ENCODE measurements at places on chromosomes 11 and 22.
A peak's percentile ranks its signal among the peaks of the same experiment; 100 is the strongest.

GRCh38 chr11:111846063-111846462 lies 25.3 kb downstream of the ALG9 start:
- DNase-seq = no peak

DNA sequence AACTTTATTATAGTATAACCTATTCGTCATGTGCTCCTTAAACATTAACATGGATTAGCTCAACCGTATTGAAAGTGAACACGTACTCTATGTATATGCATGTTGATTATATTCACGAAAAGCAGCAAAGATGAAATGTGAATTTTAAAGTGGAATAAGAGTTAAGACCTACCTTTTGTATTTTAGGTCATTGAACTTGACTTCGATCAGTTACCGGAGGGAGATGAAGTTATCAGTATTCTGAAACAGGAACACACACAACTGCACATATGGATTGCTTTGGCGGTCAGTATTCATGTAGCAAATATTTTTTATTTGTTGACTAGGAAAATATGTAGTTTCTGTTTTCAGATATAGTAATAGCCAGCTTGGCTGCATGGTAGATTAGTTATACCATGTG lies 1.4 kb downstream of the CTR9 start:
- DNase-seq = no peak

GRCh38 chr11:134393638-134394037 lies 18.4 kb downstream of the B3GAT1 start:
- DNase-seq = no peak

- DNase-seq = peak; percentile 33
Observed at GRCh38 chr11:16738947-16739815, 734 bp downstream of the C11orf58 start.

DNA sequence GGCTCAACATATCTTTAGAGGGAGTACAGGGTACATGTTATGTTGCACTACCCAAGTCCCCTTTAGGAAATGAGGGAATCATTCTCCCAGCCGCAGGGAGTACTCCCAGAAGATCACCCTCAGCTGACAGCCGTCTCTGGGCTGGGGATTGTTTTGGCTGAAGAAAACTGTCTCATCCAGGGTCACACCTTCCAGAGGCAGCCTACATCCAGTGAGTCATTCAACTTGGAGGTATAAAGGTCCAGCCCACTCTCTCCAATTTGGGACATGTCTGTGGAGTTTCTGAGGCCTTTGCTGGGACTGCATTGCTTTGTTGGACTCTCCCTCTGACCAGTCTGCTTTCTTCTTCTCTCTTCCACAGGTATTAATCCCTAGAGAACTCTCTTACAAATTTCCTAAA lies 42.1 kb downstream of the RASSF10 start:
- DNase-seq = no peak

GRCh38 chr11:65293909-65294381 lies 20.7 kb upstream of the CDC42EP2 start:
- no peak for DNase-seq

DNA sequence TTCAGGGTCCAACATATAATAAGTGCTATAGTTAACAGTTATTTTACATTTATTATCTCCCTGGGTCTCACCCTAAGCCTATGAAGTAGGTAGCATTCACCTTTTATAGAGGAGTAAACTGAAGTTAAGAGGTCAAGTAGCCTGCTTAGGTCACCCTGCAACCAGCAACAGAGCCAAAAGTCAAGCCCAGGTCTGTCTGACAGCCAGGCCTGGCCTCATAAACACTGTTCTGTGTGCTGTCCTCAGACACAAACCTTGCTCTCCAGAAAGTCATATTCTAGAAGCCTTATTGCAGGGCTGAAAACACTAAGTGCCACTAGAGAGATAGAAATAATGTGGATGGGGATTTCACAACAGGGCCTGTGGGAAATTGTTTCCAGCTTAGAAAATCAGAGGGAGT lies 59.3 kb downstream of the BDNF start:
- no peak for DNase-seq

DNA sequence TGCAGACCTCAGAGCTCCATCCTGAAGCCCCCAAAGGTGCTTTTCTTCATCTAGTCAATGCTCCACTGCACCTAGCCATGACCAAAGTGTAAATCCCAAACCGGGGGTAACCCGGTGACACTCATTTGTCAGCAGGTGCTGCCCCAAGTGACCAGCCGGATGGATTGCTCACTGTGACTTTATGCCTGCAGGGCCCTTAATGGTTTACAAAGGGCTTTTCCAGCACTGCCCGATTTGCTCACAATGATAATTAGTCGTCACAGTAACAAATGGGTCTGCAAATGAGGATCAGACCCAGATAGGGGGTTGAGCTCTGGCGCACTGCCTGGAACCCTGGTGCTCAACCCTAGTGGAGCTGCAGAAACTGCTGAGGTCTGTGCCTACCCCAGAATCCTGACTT lies 45.7 kb upstream of the CD5 start:
- DNase-seq = no peak

DNA sequence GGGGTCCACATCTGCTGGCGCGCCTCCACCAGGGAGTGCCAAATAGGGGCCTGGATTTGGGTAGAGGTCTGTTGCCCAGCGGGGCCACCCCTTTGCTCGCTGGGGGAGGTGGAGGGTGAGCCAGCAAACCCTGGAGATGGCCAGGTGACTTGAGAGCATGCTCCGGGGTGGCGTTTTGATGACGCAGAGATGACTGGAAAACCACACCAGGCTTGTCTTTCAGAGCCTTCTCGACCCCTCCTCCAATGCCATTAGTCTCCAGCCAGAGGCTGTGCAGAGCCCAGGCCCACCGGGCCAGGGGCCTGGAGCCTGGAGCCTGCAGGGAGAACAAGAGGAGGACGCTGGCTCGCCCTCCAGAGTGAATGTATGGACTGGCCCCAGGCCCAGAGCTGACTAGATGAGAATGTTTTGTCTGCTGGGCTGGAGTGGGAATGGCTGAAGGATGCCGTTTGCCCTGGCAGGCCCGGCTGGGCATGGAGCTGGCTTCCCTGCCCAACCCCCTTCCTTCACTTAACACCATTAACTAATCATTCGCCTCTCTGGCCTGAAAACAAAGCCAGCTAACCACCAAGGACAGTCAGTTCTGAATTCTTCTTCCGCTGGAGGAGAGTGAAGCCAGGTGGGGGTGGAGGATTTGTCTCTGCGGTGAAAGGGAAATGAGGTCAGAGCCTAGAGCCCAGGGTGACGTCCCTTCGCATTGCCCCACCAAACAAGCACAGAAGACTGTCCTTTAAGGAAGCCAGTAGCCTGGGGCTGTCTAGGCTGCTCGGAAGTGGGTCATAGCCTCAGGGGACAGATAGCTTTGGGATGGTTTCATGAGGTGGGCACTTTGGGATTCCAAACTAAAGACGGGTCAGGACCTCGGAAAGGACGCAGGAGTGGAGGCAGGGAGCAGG lies 1.6 kb upstream of the MCAM start:
- no peak for DNase-seq

GRCh38 chr11:69439651-69440464 lies 41.6 kb upstream of the LINC01488 start:
- no peak for DNase-seq

DNA sequence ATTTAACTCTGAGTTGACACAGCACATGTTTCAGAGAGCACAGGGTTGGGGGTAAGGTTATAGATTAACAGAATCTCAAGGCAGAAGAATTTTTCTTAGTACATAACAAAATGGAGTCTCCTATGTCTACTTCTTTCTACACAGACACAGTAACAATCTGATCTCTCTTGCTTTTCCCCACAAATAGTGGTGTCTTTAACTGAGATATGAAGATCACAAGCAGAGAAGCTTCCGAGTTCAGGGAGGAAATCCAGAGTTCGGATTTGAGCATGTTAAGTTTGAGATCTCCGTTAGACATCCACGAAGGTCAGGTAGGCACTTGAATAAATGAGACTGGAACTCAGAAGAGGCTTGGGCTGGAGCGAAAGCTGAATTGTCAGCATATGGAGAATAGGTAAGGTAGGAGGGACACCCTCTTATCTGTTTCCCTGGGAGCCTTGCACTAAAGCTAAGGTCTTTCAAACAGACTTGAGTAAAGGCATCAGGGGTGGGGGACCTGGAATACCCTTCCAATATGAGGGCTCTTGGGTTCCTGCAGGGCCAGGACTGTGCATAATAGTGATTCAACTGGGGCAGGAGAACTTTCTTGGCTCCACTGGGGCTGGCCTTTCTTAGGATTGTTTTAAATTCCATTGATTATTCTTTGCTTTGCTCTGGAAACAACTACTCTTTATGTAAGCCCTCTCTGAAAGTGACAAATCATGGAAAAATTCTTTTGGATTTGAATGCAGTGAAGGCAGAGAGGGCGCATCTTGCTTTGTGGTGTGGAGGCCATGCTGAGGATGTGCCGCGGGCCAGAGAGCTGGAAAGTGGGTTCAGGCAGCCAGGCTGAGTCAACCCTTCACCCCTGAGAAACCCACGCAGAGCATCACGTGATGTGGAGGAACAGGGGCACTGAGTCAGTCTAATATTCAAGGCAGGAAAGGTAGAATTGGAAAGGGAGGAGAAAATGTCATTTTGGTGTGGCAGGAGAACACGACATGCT lies 62.7 kb upstream of the AMPD3 start:
- DNase-seq = no peak

DNA sequence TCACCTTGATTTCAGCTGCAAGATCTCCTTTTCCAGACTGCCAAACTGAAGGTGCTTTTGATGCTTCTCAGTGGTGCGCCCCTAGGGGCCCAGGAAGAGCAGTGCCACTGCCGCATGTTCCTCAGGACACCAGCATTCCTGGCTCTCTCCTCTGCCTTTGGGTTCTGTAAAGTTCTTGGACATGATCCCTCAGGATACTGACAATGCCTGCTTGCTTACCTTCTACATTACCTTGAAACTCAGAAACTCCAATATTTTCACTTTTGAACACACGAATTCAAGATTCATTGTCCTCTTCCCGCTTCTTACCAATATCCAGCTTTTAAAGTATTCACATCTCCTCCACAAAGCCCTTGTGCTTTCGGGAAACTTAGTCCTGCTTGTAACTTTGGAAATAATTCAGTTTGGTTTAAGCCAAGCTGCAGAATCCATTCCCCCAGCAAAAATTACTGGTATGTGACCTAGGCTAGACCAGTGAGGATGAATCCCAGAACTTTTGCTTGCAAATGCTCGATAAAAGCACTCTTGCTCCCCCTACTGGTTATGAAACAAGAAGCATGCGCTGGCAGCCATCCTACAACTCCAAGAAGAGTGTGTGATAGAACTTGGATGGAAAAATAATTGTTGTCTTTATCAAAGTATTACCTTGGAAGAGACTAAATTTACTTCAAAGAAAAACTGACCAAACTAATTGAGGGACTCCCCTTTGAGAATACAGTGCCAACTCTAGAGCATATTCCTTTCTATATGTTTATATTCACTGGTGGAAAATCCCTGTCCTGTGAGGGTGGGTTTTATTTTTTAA lies 16.5 kb upstream of the OR5B21 start:
- peak; percentile 47 for DNase-seq

GRCh38 chr22:35212009-35212408 lies 45.3 kb upstream of the HMGXB4 start:
- no peak for DNase-seq

- peak; percentile 10 for DNase-seq
Observed at GRCh38 chr22:26756675-26757293, 99.4 kb downstream of the MIAT start.

DNA sequence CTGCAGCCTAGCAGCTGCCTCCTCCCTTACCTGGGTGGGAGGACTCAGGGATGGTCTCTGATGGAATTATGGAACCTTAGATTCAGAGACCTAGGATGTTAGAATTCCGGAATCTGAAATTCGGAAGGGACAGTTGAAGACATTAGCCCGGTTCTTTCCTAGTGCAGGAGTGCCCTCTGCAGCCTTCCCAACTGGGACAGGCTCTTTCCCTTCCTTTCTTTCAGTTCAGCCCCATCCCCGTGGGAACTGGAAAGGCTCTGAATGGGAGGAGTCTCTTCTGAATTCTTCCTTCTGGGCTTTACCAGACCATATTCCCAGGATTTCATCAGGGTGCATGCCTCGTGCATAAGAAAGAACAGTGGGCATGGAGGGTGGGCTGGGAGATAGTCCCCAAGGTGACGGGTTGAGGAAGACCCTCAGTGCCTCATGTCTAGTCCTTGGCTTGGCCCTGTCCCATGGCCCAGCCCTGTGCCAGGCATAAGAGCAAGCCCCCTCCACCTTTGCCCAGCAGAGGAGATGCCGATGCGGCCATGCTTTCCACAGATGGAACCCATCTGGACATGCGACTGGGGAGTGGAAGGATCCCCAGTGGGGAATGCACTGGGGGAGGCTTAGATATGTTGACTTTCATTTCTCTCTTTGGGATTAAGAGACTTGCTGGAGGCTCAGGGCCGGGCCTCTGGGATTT lies 14.4 kb downstream of the DNAJB13 start:
- DNase-seq = no peak

DNA sequence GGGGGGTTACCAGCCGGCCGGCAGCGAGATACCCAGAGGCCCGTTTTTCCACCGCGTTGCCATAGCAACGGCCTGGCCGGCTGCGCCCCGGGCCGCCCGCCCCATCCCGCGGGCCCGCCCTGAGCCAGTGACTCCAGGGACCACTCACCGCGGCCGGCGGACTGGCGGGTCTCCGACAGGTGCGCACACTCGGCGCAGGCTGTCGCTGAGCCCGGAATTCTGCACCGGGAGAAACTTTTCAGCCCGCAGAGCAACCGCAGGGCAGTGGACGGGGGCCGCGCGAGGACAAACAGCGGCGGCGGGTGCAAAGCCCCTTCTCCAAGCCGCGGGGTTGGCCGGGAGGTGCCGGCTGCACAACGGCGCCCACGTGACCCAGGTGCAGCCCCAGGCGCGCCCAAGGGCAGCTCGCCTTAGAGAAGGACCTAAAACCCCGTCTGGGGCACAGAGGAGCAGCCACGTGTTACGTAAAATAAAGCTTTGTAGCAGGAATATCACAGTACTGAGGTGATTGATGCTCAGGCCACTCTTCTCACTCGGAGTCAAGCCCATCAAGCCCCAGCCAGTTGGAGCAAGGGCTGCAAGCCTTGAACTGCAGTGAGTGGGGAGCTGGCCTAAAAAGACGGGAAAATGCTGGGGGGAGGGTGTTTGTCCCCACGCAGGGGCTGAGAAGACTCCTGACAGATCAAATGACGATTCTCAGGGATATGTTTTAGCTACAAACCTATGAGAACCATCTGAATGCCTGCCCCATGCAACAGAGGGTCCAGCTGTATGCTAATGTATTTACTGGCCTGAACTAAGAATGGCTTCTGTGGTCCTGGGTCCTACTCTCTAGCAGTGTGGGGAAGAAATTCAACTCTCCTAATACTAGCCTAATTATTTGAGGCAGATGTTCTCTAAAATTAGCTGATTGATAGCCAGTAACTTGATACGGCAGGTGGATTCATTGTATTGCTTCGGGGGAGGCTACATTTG lies at the start of gene STK33:
Gene STK33 (minus strand): TSS at position 294 of the 975 bp plus-strand sequence. CDS start 119,323 bp downstream, outside the sequence.
- peak; percentile 8 for DNase-seq

GRCh38 chr11:95625164-95625900 lies 164.2 kb downstream of the FAM76B start:
- peak; percentile 2 for DNase-seq

GRCh38 chr22:41848468-41848867 lies 15.6 kb downstream of the SREBF2 start:
- peak; percentile 62 for DNase-seq

GRCh38 chr11:106961518-106961917 lies 56.8 kb downstream of the GUCY1A2 start:
- no peak for DNase-seq

- DNase-seq = no peak
Observed at GRCh38 chr11:61507962-61508861, at the start of gene LRRC10B. Gene LRRC10B, plus strand, starts transcription at chr11:61508749. Its CDS starts 250 bp downstream, at chr11:61508999.
